ENCODE measurements at places on chromosomes 12 and 14.
A peak's percentile ranks its signal among the peaks of the same experiment; 100 is the strongest.

DNA sequence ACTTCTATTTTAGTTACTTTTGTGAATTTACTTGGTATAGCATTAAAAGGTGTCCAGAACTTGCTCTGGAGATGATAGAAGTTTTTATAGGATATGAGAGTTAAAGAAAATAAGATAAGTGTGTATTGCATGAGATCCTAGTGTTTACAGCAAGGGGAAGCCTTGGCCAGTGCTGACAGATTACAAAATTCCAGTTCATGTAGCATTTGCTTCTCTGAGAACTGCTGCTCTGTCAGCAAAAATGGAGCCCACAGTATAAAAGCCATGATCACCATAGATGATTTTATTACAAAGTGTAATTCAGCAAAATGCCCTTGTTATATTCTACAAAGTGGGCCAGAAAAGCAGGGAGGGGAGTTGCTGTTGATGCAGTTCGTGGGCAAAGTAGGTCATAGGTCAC, 40.0 kb upstream of the ATF1 start:
- DNase-seq: no peak

GRCh38 chr14:72333357-72333756, 401.1 kb downstream of the RGS6 start:
- DNase-seq: no peak

DNA sequence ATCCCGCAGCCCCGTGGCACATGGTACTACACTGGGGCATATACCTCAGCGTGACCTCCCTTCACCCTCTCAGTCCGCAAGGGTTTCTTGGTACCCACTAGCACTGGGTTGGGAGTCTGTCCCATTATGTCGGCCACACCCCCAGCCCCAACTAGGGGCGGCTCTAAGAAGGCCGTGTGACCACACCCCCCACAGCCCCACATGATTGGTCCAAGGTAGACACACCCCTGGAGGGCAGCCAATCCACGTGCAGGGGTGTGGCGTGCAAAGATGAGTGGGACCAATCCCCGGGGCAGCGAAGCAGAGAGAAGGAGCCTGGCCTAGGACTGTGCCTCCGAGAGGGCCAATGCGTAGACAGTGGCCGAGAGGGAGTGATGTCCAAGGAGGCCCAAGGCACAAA, 34.6 kb upstream of the BEGAIN start:
- no peak for DNase-seq

GRCh38 chr14:61322011-61322798, 826 bp downstream of the PRKCH start:
- no peak for DNase-seq

DNA sequence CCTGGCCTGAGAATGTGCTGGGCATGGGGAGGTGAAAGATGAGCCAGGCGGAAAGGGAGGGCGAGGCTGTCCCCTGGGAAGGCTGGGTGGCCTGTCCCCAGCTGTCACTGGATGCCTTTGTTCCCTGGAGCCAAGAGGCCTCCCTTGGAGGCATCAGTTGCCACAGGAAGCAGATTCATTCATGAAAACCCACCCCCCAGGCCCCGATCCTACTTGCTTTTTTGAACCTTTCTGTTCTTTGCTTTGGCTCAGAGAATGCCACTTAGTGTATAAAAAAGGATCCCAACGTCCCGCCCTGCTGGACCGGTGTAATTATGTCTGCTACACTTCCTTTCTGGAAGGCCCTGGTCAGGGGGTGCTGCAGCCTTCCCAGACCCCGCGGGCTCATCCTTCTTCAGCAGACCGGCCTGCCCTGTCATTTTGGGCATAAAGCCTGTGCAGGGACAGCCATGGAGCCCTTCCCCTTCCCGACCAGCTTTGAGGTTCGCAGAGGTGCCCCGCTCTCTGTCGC, 220.2 kb downstream of the SLC41A2 start:
- DNase-seq: no peak

- DNase-seq: no peak
These were observed 10.8 kb downstream of the DLK1 start for GRCh38 chr14:100737526-100737925.

DNA sequence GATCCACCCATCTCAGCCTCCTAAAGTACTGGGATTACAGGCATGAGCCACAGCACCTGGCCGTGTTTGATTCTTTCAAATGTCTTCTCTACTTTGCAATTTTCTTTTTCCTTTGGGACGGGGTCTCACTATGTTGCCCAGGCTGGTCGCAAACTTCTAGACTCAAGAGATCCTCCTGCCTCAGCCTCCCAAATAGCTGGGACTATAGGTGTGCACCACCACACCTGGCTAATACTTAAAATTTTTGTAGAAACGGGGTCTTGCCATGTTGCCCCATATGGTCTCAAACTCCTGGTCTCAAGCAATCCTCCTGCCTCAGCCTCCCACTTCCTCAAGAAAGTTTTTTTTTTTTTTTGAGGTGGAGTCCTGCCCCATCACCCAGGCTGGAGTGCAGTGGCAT, 1.7 kb downstream of the GATC start:
- DNase-seq: no peak

DNA sequence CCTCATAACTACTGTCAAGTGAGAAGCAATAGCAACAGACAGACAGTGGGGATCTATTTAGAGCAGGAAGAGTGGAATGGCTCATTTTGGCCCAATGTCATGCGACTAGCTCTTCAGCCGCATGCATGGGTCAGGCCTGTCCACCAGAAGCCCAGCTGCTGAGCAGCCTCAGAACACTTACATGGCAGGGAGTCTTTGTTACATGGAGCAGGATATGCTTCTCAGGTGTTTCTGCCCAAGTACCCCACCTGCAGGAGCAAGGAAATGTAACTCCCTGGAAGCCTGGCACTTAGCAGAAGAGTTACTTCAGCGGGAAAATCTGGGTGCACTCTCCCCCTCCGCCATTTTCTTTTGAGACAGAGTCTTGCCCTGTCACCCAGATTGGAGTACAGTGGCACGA, 73.5 kb upstream of the ARHGAP5 start:
- DNase-seq: no peak

DNA sequence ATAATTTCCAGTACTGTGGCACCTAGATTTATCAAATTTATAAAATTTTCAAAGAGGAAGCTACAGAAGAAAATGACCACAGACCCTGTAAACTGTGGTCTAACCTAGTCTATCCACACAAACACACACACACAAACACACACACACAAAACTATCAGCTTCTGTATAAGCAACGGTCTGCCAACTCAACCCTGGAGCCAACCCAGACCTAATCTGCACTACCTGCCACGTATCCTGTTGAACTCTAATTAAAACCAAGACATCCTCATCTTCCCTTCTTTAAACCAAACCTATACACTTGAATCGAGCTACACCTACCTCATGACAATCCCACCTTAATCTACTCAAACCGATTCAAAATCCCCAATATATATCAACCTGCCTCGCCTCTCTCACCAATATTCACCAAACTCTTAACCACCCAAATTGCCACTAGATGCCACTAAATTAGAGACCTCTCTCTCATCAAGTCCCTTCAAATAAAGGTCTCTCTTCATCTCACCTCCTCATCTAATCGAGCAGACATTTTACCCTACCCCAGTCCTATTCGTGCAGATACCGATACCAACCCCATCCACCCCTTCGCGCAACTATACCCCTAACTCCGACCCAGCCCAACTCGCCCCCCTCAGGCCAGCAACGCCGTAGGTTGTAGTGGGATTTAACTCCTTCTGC, 808 bp downstream of the ACIN1 start:
- no peak for DNase-seq

DNA sequence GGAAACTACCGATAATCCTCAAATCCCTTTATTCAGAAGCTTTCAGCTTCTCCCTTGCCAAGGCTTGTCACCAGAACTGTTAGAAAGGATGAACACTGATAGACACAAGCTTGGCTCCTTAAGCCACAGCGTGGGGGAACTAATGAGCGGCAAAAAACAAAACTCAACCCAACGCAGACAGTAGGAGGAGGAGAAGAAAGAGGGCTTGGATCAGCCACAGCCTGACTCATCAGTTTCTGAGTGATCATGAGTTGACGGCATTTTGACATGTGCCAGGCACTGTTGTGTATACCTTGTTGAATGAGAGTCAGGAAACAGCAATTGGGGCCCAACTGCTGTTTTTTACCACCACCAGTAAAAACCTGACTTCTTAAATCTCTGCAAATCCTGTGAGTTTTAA, 23.7 kb downstream of the PLXNC1 start:
- DNase-seq: peak; percentile 24

- DNase-seq: no peak
These were observed 40.8 kb downstream of the CCDC88C start for GRCh38 chr14:91376547-91377477.

- DNase-seq: no peak
These were observed 1.9 kb upstream of the KDM2B start for GRCh38 chr12:121582583-121583333.

GRCh38 chr14:51260225-51260624, 20.2 kb downstream of the TMX1 start:
- DNase-seq: no peak

Measured in stimulated activated CD4-positive, alpha-beta T cell treated with anti-CD3 and anti-CD28 coated beads, Interleukin-4, amount 100 ng/mL, for 48 hours (primary cell).